Foreskin fibroblast (primary cell): ENCODE measurements at places on chromosomes 5 and 9.
A peak's percentile ranks its signal among the peaks of the same experiment; 100 is the strongest.

DNA sequence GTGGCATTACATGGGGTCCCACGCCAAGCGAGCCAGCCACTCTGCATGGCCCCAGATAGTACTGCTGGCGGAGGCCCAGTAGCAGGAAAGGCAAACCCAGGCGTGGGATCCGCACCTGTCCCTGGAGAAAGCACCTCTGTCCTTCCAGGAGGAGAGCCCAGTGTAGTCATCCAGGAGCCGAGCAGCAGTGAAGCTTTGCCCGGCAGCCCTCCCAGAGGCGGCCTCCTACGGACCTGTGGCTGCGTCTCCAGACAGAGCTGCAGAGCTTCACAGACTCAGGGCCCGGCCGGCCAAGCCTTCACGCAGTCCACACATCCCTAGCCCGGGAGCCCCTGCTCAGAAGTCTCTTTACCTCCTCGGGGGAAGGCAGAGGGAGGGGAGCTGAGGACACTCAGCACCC lies 100.8 kb upstream of the PPP1R26 start:
- DNase-seq: no peak

GRCh38 chr5:173772384-173773059 lies 115.6 kb upstream of the CPEB4 start:
- peak; percentile 51 for DNase-seq

DNA sequence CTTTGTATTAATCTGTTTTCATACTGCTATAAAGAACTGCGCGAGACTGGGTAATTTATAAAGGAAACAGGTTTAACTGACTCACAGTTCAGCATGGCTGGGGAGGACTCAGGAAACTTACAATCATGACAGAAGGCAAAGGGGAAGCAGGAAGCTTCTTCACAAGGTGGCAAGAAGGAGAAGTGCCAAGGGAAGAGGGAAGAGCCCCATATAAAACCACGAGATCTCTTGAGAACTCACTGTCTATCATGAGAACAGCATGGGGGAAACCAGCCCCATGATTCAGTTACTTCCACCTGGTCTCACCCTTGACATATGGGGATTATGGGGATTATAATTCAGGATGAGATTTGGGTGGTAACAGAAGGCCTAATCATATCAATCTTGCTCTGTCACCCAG lies 60.9 kb upstream of the CHD1 start:
- DNase-seq: no peak

DNA sequence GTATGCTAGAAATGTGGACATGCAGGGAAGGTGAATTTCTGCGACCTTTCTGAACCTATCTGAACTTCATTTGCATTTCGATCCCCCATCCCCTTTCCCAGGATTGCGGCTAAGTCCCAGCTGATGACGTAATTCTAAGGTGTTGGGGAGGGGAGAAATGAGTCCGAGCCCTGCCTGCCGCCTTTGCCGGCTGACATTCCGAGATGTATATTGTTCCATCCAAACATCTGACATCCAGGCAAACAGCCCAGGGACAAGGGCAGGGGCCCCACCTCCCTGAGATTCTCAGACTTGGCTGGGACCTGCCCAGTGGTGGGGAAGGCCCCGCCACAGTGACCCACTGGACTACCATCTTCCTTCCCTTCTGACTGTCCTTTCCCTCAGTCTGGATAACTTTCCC lies 494.6 kb downstream of the ENC1 start:
- no peak for DNase-seq

DNA sequence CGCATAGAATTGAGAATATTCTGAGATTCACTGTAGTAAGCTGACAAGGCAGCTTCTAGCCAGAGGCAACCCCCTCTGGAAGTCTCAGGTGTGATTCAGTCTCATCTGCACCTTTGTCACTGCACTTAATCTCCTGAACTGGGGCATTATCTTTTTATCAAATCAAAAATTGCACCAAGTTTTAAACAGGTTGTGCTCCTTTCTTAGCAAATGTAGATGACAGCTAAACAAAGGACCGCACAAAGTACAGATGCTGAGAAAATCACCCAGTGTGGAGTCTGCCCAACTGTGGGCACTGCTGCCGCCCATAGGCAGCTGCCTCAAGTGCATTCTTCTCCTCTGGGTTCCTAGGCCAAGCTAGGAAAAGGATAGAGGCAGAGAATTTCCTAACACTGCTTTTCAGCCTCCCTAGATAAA lies 51.1 kb downstream of the STARD4 start:
- DNase-seq: no peak

- DNase-seq: no peak
Observed at GRCh38 chr5:54727874-54728587, 210.5 kb downstream of the SNX18 start.

- DNase-seq: no peak
Observed at GRCh38 chr9:22031655-22032411, 22.7 kb upstream of the CDKN2B start.

GRCh38 chr5:112532654-112533360 lies 113.7 kb upstream of the EPB41L4A start:
- no peak for DNase-seq

GRCh38 chr5:84239494-84239893 lies 145.2 kb downstream of the EDIL3 start:
- peak; percentile 26 for DNase-seq

DNA sequence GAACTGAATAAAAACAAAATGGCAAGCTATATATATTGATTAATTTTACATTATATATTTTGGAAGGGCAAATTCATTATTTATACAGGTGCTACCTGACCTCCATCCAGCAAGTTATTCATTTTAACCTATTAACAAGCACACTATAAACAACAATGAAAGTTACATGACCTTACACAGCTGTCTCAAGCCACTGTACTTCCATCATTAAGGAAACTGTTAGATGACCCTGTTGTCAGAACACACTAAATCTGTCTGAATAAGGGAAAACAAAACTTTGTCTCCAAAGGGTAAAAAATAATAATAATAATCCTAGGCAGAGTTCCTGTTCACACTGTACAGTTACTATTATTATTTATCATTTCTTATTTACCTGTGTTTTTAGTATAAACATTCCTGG lies 44.0 kb downstream of the NFIB start:
- DNase-seq: no peak

DNA sequence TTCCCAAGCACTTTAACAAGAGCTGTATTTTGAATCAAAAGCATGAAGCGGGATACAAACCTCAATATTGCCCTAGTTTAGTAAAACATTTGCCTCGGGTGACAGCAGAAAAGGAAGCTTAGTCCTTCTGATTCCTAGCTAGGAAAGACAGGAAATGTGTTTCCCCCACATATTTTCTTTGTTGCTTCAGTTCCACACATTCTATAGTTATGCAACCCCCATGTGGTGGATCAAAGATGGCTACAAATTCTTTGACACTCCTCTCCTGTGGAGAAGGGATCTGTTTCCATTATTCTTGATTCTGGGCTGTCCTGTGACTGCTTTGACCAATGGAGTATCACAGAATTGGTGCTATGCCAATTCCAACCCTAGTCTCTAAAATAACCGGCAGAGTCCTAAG lies 89.1 kb upstream of the SLC30A5 start:
- DNase-seq: no peak

DNA sequence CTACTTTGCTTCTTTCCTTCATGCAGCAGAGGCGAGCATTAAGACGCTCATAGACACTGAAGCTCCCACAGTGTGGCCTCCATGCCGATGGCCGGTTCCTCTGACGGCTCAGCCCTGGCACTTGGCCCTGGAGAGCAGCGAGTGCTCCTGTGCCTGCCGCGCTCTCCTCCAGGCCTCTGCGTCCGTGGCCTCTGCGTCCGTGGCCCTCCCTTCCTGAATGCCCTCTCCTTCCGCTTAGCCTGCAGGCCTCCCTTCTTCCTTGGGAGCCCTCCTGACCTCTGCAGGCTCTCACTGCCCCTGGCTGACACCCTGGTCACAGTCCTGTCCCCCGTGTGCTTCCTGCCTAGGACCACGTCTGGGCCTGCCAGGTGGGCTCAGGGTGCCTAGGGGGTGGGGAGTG lies 92.8 kb downstream of the ZNF354C start:
- no peak for DNase-seq

- DNase-seq: no peak
Observed at GRCh38 chr5:53871775-53872174, 311.3 kb downstream of the NDUFS4 start.

DNA sequence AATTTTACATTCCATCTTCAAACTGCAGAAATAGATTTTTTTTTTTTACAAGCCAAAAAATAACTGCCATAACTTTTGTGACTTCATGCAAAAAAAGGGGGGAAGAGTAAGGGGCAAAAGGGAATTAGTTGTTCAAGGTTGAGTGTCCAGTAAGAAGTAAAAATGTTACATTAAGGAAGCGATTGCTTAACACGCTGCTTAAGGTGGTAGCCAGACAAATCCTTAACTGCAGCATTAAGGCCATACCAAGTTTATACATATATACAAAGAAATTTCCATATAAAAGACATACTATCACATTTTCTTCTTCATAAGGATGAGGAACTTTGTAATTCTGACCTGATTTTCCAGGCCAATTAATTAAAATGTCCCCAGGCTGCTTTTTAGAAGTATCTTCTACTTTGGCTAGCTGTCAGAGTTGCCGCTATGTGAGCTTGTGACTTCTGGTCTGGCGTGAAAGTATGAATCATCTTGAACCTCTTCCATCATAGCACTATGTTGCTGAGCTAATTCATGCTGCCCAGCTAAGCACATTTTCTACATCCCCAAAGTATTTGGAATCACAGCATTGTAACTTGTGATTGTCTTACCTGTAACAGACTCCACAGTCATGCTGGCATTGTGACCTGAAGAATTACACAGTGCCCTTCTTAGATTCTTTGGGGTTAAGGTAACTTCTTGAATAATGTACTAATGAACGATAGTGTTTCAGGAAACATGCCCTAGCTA lies 40.0 kb downstream of the G3BP1 start:
- peak; percentile 71 for DNase-seq

- DNase-seq: no peak
Observed at GRCh38 chr5:66717455-66718373, 121.5 kb downstream of the MAST4 start.

GRCh38 chr9:100848726-100849125 lies 179.8 kb upstream of the PLPPR1 start:
- DNase-seq: no peak

DNA sequence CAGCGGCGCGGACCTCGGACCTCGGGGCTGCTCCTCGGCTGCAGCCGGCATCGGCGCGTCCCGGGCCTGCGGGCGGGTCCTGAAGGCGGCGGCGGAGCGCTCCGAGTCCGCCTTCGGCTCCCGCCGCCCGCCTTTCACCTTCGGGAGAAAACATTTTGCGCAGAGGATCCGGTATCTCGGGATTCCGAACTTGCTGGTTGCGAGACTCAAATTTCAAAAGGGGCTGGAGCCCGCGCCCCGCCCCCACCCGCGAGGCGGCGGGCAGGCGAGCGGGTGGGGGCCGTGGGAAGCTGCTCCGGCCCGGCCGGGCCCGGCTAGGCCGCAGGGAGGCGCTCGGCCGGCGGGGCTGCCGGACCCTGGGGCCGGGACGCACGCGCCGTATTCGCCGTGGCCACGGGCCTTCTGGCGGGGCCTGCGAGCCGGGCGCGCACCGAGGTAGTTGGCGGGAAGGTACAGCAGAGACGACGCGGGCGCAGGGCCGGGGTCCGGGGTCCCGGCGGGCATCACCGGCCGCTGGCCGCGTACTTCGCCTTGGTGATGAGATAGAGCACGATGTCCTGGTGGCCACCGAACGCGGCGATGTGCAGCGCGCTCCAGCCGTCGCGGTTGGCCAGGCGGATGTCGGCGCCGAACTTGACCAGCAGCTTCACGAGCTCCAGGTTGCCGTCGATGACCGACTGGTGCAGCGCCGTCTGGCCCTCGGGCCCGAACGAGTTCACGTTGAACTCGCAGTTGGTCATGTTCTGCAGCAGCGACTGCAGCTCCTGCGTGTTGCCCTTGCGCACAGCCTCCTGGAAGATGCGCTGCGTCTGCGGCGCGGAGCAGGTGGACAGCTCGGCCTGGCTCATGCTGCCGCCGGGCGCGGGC lies 757 bp downstream of the NRARP start:
- peak; percentile 66 for DNase-seq

DNA sequence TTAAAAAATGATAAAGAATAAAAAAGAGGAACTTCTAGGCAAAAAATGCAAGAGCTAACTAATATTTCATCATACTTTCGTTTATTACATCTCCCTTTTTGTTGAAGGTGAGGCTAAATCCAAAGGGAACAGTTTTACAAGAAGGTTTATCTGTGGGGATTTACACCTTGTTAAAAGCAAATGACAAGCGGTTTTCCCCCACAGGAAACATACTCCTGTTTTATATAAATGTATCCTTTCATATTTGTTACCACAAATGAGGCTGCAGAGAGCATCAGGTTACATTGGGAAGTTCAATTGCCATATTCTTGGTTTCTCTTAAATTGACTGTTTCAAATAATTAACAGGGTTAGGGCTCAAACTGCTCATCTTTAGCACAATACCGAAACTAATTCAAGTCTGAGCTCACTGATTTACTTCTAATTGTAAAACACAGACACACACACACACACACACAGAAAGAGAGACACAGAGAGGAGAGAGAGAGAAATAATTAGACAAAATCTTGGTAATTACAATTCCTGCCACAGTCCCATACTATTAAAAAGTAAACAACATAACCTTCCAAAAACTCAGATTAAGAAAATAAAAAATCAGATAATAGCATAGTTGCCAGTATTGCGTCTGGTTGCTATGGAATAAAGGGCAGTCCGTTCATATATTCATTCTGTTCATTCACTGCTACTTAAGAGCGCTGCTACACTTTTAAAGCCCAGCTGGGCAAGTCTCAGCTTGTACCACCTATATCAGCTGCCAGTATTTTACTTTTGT lies 17.1 kb downstream of the RFX3 start:
- no peak for DNase-seq

- DNase-seq: peak; percentile 82
Observed at GRCh38 chr9:127463911-127464310, 12.6 kb downstream of the LRSAM1 start.

DNA sequence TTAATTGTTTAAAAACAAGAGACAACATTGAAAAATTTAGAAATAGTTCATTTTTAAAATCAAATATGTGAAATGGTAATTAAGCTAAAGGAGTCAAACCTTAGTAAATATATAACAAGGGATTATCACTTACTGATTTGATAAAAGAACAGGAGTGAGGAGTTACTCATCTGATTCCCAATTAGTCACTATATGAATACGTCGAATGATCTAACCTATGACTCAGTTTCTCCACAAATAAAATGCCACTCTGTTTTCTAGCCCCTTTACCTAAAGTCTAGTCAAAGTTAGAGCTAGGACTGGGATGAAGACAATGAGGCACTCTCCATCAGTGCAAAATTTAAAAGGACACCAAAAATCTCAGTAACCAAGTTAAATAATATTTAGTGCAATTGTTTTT lies 70.4 kb upstream of the RASEF start:
- DNase-seq: no peak
